ENCODE measurements at places on chromosomes 6 and 20. TPM values are rescaled to one million over a fixed set of nuclear protein-coding genes. Genes with fewer than 3 reads are reported as not detected.

DNA sequence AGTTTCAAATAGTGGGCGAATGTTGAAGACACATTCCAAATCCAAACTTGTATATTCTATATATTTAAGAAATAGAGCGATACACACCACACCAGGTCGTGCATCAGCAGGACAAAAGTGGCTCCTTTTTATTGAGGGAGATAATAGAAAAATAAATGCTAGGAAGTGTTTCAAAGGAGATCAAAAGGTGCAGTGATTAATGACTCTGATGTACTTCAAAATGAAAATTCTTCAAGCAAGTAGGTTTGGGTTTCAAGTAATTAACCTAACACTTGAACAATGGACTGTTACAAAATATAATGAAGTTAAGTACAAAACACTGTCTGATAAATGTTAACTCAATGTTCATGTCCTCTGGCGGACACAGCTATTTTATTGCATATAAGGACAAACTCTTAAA, 185.9 kb downstream of the BTBD9 start:
- DNase-seq = no peak
- no peaks in the 10 kb centered on the region for H3K27me3 ChIP-seq
- H3K36me3 ChIP-seq = no peaks in the 10 kb centered on the region

DNA sequence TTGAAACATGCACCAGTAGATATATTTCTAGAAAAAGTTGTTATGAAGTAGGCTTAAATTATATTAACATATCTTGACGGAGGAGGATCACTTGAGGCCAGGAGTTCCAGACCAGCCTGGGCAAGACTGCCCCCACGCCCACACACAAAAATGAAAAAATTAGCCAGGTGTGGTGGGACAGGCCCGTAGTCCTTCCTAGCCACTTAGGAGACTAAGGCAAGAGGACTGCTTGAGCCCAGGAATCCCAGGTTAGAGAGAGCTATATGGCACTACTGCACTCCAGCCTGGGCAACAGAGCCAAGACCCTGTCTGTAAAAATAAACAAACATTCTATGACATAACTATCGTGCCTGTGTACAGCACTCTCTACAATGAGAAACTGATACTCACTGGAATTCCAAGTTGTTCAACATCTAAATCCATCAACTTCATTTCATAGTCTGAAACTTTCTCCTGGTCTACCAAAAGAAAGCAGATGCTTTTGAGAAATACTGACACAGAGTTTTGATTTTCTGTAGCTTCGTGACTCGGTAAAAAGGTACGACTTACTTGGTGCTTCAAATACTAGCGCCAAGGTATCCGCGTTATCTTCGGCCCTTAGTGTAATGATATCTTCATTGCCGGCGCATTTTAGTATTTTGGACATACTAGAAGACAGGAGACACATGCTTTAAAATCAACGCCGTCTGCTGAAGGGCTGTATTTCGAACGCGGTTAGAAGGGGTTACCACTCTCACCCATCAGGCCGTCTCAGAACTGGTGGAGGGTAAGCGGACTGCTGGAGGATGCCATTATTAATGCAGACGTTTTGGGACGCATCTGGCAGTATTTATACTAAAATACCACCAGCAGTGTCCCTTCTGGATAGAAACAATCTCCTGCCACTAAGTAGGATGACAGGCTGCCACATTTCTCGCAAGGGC, 1.3 kb downstream of the PCNA start:
- peak overlapping the region; percentile 83 for H3K4me3 ChIP-seq
- H3K27ac ChIP-seq = peak overlapping the region; percentile 86
- H3K36me3 ChIP-seq = peaks cover 19% of the 10 kb centered on the region
- DNase-seq = no peak
- no peaks in the 10 kb centered on the region for H3K4me1 ChIP-seq
- H3K27me3 ChIP-seq = no peaks in the 10 kb centered on the region

DNA sequence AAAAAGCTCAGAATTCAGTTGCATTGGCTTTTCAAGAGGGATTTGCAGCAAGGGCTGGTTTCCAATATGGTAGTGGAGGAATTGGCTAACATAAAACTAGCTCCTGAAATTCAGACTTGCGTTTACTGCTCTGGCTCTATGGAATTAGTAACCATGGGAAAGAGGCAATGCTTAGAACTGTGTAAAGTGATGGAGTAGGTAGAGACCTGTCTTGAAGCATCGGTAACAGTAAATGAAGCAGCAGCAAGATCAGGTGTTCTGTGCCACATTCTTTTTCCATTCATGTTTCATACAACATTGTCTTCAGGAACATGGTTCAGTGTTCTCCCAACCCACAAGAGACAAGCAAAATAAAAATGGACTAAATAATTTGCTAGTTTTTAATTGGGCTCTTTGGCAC, 6.5 kb downstream of the IRF4 start:
- H3K27me3 ChIP-seq = peaks cover 10% of the 10 kb centered on the region
- H3K4me1 ChIP-seq = peaks cover 10% of the 10 kb centered on the region
- no peak overlapping the region for H3K27ac ChIP-seq

DNA sequence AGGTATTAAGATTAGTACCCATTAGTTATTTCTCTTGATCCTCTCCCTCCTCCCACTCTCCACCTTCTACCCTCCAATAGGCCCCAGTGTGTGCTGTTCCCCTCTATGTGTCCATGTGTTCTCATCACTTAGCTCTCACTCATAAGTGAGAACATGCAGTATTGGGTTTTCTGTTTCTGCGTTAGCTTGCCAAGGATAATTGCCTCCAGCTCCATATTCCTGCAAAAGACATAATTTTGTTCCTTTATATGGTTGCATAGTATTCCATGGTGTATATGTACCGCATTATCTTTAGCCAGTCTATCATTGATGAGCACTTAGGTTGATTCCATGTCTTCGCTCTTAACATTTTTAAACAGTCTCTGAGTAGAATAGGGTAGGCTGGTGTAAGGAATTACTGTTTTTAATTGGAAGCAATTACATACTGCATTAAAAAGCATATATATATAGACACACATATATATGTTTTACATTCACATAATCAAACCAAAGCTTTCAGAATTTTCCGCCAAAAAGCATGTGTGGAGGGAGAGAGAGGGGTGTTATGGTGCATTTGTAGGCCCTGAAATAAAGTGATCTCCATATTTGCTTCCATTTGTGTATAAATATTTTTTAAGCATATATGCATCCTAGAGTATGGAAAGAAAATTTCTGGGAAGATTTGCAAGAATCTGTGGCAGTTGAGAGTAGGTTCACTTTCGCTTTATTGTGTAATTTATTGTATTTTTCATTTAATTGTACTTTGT, 709 bp upstream of the ANKEF1 start:
- H3K4me1 ChIP-seq = no peaks in the 10 kb centered on the region
- no peak overlapping the region for H3K27ac ChIP-seq
- no peaks in the 10 kb centered on the region for H3K27me3 ChIP-seq
- H3K36me3 ChIP-seq = no peaks in the 10 kb centered on the region

DNA sequence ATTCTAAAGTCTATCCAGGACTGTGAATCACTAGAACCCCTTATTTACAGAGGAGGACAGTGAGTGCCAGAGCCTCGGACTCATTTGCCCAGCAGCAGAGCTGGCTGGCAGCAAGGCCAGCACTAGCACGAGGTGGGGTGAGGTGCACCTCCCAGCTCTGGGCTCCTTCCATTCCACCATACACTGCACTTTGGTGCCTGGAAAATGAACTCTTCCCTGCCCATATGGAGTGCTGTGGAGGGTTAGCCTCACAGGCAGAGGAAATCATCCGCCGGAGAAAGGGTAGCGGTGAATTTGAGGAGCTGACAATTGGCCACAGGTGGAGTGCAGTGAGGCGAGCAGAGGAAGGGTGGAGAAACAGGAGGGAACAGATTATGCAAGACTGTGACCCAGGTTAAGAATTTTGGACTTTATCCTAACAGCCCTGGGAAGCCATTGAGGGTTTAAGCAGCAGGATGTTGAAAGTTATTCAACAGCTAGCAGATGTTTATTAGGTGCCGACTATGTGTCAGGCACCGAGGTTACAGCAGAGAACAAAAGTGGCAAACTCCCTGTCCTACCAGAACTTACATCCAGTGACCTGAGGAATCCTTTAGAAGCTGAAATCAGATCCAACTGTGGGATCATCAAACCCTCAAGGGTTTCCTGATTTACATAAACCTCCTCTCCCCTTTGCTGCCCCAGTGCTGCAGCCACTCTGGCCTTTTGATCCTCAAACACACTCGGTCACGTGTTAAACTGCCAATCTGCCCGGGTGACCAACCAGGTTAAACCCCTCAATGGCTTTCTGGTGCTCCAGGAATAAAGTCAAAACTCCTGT, 6.2 kb downstream of the TRIM26 start:
- H3K27me3 ChIP-seq = no peaks in the 10 kb centered on the region
- no peaks in the 10 kb centered on the region for H3K36me3 ChIP-seq
- DNase-seq = no peak
- peak overlapping the region; percentile 28 for H3K27ac ChIP-seq
- no peaks in the 10 kb centered on the region for H3K4me1 ChIP-seq

GRCh38 chr6:32459781-32460424, 20.2 kb downstream of the HLA-DRA start:
- no peak overlapping the region for H3K27ac ChIP-seq
- no peak overlapping the region for H3K4me3 ChIP-seq
- H3K36me3 ChIP-seq = no peaks in the 10 kb centered on the region
- DNase-seq = no peak

GRCh38 chr6:41648070-41648585, 9.9 kb downstream of the MDFI start:
- H3K4me1 ChIP-seq = no peaks in the 10 kb centered on the region
- no peaks in the 10 kb centered on the region for H3K27me3 ChIP-seq
- DNase-seq = no peak
- H3K4me3 ChIP-seq = no peak overlapping the region
- H3K27ac ChIP-seq = no peak overlapping the region
- no peaks in the 10 kb centered on the region for H3K36me3 ChIP-seq

DNA sequence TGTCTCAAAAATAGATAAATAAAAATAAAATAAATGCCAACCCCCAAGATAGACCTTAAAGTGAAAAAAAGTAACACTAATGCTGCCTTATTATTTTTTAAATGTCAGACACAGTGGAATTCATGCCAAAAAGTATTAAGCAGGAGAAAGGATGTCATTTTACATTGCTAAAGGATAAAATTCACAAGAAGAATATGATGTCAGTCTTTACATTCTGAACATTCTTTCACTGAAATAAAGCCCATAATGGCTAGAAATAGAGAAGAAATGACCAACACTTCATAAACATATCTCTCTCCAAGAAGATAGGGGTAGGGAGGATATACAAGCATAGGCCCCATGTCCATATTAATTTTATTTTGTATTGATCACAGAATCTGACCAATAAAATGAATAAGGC, 47.4 kb downstream of the SLC23A2 start:
- no peak overlapping the region for H3K27ac ChIP-seq
- H3K27me3 ChIP-seq = no peaks in the 10 kb centered on the region
- peaks cover 4% of the 10 kb centered on the region for H3K36me3 ChIP-seq
- DNase-seq = no peak
- H3K4me1 ChIP-seq = no peaks in the 10 kb centered on the region

GRCh38 chr20:536426-537010, 7.1 kb downstream of the CSNK2A1 start:
- H3K4me3 ChIP-seq = no peak overlapping the region
- no peaks in the 10 kb centered on the region for H3K4me1 ChIP-seq
- H3K27me3 ChIP-seq = no peaks in the 10 kb centered on the region
- no peak overlapping the region for H3K27ac ChIP-seq
- no peaks in the 10 kb centered on the region for H3K36me3 ChIP-seq

DNA sequence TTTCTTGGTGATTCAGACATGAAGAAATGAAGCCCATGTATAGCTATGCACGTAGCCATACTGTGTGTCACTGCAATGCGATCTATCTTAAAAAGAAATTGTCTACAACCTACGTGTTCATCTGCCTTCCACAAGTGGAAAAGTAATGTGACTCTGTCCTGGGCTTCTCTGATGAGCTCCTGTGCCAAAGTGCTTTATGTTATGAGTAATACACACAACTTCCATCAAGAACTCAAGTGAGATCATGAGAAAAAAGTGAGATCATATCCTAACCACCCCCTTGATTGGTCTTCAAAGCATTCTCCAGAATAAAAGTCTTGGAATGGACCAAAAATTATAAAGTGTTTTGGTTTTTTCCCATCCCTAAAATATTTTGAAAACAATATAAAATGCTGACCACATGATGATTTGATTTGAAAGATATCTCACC, 114.3 kb downstream of the DST start:
- no peaks in the 10 kb centered on the region for H3K4me1 ChIP-seq
- no peak overlapping the region for H3K4me3 ChIP-seq
- H3K27ac ChIP-seq = no peak overlapping the region
- no peak for DNase-seq
- peaks cover 59% of the 10 kb centered on the region for H3K36me3 ChIP-seq
- H3K27me3 ChIP-seq = no peaks in the 10 kb centered on the region

- H3K27me3 ChIP-seq = no peaks in the 10 kb centered on the region
- no peak for DNase-seq
- H3K36me3 ChIP-seq = no peaks in the 10 kb centered on the region
- no peak overlapping the region for H3K27ac ChIP-seq
Observed at GRCh38 chr6:168305096-168305749, 14.4 kb downstream of the DACT2 start.

Gene CLVS2
- total RNA-seq = not detected

Gene SIM1
- total RNA-seq = not detected

Gene SEMG1
- not detected for total RNA-seq

Gene PHF20
- 29.7 TPM for total RNA-seq

Gene LRRN4
- 15.0 TPM for total RNA-seq

Gene XKR7
- total RNA-seq = not detected

Gene FAM184A
- 2.2 TPM for total RNA-seq
